ENCODE measurements at places on chromosomes 4 and X. TPM values are rescaled to one million over a fixed set of nuclear protein-coding genes. Genes with fewer than 3 reads are reported as not detected.

Gene GPR50
- total RNA-seq = not detected

Gene MXD4
- 59.6 TPM for total RNA-seq

Gene HSPA4L
- total RNA-seq = 10.2 TPM

Gene PPEF2
- total RNA-seq = 0.43 TPM

Gene FUNDC2
- 92.8 TPM for total RNA-seq

Gene CSAG2
- not detected for total RNA-seq

Gene AFM
- not detected for total RNA-seq

Gene SPARCL1
- 78.4 TPM for total RNA-seq

Gene CTBP1
- 168 TPM for total RNA-seq

Gene RASL11B
- total RNA-seq = 0.76 TPM

Gene SLC25A5
- total RNA-seq = 1,087 TPM

Gene CT47B1
- total RNA-seq = not detected

DNA sequence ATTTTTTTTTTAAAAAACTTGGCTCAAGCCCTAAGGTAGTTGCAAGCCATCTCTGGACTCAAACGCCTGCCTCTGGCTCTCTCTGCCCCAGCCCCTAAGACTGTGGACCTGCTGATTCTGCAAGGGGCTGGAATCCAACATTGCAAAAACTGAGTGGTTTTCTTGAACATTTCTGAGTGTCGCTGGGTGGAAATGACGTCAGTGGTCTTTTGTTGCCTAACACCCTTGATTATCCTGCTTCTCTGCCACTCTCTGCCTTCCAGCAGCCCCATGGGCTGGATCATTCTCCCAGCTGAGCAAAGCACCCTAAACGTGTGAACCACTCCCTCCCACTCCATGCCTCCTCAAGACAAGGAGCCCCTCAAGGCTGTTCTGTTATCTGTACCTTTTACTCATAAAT, 16.6 kb downstream of the BST1 start:
- DNase-seq = no peak

DNA sequence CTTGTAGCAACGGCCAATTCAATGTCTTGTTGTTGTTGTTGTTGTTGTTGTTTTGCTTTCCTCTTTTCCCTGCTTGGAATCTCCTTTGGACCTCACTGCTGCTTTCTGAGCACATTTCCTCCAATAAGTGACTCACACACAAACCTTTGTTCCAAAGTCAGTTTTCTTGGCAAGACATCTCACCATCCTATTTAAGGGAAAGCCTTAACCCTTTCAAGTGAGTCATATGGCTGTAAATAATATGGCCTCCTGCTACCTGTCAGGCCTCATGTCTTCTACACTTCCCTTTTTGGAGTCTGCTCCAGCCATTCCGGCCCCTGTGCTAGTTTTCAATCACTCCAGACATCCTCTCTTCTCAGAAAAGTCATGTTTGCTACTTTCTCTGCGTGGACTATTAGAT, 79.5 kb upstream of the MAGEB10 start:
- no peak for DNase-seq

- no peak for DNase-seq
Observed at GRCh38 chr4:112083587-112084347, 61.5 kb upstream of the FAM241A start.

DNA sequence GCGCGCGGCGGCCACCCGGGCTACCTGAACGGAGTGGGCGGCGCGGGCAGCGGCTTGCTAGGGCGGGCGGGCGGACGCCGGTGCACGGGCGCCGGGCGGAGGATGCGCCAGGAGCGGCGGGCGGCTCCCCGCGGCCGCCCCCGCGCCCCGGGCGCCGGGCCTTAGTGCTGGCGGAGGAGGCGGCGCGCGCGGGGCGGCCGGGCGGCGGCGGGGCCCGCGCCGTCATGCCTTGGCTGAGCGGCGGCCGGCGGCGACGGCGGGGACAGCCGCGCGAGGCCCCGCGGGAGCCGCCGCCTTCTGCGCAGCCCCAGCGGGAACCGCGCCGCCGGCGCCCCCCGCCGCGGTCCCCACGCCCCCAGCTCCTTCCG, 48.2 kb downstream of the CLDN34 start:
- no peak for DNase-seq

DNA sequence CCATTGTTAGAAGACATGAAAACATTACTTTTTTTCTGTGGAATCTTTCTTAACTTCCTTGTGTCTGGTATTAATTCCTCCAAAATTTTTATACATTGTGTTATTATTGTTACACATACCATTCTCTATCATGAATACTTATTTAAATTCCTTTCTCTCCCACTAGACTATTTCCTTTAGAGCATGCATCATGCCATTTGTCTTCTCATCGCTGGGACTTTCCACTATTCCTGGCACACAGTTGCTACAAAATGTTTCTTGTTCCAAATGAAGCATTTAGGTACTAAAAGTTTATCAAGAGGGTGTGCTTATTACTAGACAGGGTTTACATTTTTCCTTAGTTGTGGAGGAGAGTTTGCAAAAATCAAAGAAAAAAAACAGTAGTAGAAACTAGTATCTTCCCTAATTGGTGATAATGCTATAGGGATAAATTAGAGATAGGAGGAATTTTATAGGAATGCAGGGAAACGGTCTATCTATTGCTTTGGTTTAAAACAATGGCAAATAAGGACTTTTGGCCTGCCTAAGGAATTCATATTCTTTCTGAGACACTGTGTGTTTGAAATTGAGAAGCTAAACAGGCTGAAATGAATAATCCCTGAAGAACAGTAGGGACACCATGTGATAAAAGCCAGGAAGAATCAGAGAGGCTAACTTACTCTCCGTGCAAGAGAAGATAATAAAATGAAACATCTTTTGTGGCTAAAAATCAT, 187.5 kb upstream of the TBC1D9 start:
- no peak for DNase-seq

DNA sequence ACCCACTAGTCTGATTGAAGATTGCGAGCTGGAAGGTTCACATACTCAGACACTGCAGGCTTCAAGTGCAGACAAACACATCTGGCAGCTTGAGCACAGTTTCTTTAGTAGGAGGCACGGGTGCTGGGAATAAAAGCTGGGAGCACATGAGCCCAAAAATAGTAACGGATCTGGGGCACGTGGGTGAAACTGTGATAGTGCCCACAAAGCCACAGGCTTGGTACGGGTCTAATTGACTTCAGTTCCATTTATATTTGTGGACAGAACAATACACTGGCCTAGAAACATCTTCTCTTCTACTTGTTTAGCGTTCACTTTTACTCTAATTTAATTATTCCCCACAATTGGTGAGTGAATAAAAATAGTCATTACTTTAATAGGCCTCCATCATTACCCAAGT, 2370.7 kb downstream of the PCDH7 start:
- DNase-seq = no peak

- DNase-seq = peak; percentile 49
Observed at GRCh38 chrX:85326234-85327059, 53.0 kb downstream of the POF1B start.

DNA sequence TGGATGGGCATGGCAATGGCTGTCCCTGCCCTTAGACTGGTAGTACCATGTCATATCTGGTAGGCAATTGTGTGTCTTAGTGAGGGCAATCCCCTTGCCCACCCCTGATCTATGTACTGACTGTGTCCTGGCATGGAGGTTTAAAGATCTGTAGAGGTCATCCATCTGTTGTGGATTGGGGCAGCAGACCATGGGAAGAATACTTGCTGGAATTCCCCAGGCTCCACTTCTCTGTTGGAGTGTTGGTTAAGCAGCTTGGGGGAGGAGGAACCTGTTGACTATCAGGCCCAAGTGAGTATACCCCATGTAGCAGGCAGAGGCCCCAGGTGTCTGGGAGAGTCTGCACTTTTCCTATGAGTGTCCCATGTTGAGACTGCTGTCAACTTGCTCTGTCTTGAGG, 246.7 kb upstream of the DIPK2B start:
- DNase-seq = no peak

DNA sequence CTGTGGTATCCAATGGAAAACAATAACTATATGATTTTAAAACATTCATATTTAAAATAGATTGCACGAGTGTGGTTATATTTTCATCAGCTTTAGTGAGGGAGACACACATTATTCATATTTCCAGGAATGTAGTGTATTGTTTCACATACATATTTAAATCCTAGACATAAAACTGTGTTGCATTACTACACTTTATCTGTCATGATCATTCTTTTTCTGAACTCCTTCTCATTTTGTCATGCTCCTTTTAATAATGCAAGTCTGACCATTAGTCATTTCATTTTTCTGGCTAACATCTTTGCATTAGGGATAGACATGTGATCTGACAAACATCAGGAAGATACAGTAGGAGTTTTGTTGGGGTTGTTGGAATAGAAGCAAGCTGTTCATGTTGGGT, 1382.7 kb downstream of the PCDH7 start:
- DNase-seq = no peak

GRCh38 chr4:124390861-124391260, 321.7 kb downstream of the ANKRD50 start:
- DNase-seq = no peak

GRCh38 chr4:8612646-8613045, 20.1 kb downstream of the CPZ start:
- DNase-seq = peak; percentile 25

DNA sequence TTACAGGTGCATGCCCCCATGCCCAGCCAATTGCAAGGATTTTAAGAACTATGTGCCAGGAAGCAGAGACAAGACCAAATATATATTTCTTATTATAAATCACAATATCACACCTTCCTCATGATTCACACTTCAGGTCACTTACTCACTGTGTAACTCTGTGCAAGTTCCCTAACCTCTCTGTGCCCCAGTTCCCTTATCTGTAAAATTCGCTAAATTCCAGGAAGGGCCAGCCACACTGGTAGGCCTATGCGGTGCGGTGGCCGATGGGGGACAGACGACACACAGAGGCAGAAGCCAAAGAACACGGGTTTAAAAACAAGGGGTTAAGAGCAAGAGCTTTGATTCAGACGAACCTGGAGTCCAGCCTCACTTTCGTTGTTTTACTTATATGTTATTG, 2.8 kb downstream of the TRIM2 start:
- DNase-seq = peak; percentile 51

- no peak for DNase-seq
Observed at GRCh38 chrX:39704590-39704989, 393.2 kb downstream of the BCOR start.

DNA sequence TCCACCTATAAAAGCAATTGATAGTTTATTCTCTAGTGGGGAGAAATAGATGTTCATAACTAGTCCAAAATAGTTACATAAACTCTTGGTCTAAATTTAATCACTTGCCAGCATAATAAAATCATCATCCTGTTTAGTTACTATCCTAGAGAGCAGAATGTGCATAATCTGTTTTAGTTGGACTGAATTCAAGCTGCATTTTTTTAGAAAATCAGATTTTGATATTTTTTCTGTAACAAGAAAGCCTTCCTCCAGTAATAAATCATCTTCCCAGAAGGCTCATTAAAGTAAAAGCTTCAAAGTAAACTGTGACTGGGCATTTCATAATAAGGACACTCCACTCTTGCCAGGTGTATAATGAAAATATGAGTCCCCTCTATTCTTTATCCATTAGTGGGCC, 453.1 kb downstream of the TRAM1L1 start:
- DNase-seq = no peak

DNA sequence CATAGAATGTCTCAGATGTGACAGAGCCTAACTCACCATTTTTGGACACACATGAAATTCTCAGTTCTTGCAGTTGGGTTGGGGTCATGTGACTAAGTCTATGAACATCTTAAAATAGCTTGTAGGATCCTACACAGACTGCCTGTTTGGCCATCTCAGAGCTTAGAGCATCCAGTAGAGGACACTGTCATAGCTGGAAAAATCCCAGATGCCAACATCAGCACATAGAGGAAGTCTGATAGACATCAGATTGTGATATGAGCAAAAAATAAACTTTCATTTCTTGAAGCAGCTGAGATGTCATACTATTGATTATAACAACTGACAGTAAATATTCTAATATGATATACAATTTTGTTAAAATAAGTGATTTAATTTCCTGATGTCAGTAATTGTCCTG, 207.1 kb downstream of the TRAM1L1 start:
- no peak for DNase-seq

GRCh38 chr4:2934077-2934812, 29.0 kb downstream of the NOP14 start:
- peak; percentile 50 for DNase-seq

- DNase-seq = peak; percentile 52
Observed at GRCh38 chr4:38279077-38279476, 318.9 kb downstream of the PTTG2 start.

DNA sequence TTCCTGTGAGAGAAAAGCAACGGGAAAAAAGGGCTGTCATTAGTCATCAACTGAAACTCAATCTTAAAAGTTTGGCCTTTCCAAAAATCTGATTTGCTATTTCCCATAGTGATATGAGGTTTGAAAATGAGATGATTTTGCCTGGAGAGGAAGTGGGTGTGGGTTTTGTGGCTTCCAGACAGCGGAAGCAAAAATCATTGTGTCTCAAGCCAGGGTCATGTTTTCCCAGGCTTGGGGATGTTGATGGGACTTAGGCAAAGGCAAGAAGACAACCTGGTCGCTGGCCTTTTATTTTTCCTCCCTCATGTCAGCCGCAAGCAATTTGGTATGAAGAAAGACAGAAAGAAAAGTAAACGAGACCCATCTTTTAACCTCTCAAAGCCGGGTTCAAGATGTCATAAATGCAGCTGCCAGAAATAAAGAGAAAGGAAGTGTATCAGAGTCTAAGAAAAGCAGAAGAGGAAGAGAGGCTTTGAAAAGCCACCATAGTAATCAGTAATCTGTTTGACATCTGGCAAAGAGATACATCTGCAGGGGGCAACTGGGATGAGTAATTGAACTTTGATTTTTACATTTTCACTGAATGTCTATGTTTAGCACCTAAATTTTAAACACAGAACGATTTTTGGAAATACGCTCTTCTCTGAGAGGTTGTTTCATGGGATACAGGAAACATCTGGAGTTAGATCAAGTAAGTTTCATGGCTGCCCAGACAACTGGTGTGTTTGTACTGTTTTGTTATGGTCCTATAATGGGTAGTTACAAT, 521.6 kb upstream of the SLIT2 start:
- no peak for DNase-seq

GRCh38 chr4:157220371-157220881, at the start of gene GRIA2:
TSS of gene GRIA2 (plus strand) at chr4:157220728. CDS start at chr4:157221043, 315 bp downstream.
- DNase-seq = no peak

- DNase-seq = no peak
Observed at GRCh38 chr4:621296-622070, 3.9 kb upstream of the PDE6B start.

GRCh38 chr4:73908965-73909364, 39.8 kb downstream of the CXCL1 start:
- no peak for DNase-seq

- DNase-seq = no peak
Observed at GRCh38 chr4:138889216-138889615, 126.4 kb upstream of the NOCT start.

- no peak for DNase-seq
Observed at GRCh38 chr4:104465201-104465600, 29.5 kb downstream of the CXXC4 start.

DNA sequence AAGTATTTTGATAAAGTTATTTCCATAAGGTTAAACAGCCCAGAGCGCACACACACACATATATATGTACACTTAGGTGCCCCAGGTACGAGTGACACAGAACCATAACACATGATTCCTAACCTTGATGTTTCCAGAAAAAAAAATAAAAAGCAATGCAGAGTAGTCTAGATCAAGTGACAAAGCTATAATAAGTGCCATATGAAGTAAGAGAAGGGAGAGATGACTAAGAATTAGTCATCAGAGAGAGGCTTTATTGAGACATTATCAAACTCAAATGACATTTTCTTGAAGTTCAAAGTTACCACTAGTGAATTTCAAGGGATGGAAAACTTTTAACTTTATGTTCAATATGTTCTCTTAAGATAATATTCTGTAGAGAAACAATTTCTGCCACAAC, 215.0 kb downstream of the HTR2C start:
- DNase-seq = no peak

All from mucosa of descending colon (tissue), 3 donors.